Neural progenitor cell (in vitro differentiated cells): ENCODE measurements at places on chromosomes 2 and 18.

GRCh38 chr2:149629026-149629425, 41.5 kb upstream of the MMADHC start:
- no peak for DNase-seq

- peak; percentile 20 for DNase-seq
Observed at GRCh38 chr2:75023666-75024455, 65.4 kb downstream of the POLE4 start.

DNA sequence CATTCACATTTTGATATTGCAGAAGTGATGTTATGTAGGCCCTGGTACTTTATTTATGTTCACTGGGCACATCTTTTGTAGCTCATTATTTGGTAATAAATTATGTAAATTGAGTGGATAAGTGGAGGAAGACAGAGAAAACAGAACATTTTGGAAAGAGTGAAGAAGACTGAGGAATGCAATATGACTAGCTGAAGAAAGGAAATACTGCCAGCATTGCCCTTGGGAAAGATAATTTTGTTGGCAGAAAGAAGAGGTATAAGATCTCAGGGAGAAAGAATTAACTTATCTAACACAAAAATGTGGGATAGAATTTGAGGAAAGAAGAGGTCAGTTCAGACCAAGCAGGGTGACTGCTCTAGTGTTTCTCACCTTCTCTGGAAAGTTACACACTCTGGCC, 118.8 kb downstream of the TTC27 start:
- no peak for DNase-seq

DNA sequence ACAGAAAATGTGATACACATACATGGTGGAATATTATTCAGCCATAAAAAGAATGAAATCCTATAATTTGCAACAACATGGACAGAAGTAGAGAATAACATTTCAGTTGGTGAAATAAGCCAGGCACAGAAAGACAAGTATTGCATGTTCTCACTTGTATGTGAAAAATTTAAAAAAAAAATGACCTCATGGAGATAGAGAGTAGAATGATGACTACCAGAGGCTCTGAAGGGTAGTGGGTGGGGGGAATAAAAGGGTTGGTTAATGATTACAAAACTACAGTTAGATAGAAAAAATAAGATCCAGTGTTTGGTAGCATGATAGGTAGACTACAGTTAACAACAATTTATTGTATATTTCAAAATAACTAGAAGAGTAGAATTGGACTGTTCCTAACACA, 24.5 kb downstream of the PRKD3 start:
- DNase-seq = no peak

- DNase-seq = no peak
Observed at GRCh38 chr2:231373184-231373583, 22.3 kb upstream of the B3GNT7 start.

DNA sequence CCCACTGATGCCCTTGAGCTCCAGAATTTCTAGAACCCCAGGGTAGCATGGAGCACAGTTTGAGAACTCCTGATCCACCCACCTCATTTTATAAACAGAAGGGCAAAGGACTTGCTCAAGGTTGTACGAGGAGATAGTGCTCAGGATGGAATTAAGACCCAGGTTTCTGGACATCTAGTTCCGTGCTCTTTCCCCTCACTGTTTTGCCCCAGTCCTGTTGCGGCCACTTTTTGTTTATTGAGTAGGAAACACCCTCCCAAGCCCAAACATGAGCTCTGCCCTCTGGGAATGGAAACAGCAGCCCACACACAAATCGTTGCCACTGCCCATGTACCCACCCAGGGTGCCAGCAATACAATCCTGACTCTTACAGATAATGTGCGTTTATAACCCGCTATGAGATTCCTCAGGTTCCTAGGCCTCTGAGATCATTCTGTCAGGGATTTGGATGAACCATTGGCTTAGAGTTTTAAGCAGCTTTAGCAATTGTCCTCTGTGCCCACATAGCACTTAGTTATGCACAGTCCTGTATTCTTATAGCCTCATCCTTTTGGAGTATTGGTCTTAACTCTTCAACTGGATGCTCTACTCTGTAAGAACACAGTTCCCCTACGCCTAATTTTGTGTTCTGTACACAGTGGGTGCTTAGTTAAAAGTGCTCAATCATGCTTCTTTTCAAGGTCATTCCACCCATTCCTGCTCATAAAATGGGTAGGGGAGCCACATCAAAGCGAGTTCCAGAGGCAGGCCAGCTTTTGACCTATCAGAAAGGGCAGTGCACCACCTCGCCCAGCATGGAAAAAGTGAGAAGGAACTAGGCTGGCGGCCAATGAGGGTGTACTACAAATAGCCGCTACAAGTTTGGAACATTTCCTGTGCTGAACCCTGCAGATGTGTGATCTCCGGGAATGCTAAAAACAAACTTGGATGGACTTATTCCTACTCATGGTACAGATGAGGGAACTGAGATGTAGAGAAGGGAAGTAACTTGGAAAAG, 60.3 kb upstream of the IGFBP2 start:
- no peak for DNase-seq

DNA sequence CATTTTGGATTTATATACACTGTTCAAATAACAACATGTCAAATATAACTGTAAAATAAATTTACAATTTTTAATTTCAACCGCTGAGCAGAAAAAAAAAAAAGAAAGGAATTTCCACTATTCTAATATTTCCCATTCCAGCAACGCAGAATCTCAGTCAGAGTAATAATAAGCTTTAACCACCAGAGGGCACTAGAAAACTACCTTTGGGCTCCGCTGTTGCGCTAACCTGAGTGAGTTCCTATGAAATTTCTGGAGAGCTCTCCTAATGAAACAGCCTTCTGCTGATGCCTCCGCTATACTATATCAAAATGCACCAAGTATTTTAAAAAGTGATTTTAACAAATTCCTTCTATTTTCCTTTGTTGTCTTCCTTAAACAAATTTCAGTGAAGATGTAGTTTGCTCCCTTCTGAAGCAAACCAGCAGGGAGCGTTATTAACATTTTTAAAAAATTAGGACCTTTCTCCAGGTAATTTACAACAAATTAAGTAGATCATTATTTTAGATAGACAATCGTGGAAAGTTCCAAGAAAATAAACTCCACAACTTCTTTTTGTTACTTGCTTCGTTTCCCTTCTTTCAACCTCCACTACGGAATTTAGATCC, 23.0 kb downstream of the ERMN start:
- peak; percentile 82 for DNase-seq

DNA sequence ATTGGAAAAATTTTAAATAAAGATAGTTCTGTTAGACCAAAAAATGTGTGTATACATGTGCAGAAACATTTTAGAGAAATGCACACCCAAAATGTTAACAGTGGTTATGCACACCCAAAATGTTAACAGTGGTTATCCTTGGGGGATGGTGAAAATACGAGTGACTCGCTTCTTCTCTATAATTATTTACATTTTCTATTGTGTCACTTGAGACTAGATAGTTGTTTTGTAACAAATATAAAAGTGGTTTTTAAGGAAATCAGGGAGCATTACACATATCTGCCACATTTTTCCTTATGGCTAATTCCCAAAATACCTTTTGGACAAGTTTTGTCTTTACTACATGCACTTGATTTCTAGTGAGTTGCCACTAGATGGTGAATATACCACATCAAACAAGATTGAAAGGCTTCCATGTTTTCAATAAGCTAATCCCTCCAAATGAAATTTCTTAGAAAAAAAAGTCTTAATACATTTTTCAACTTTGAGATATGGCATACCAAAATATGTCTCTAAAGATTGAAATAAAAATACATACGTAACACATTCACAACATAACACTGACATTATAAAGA, 9.0 kb upstream of the HIBCH start:
- no peak for DNase-seq

- DNase-seq = no peak
Observed at GRCh38 chr2:146777181-146777580, 1067.6 kb upstream of the ACVR2A start.

DNA sequence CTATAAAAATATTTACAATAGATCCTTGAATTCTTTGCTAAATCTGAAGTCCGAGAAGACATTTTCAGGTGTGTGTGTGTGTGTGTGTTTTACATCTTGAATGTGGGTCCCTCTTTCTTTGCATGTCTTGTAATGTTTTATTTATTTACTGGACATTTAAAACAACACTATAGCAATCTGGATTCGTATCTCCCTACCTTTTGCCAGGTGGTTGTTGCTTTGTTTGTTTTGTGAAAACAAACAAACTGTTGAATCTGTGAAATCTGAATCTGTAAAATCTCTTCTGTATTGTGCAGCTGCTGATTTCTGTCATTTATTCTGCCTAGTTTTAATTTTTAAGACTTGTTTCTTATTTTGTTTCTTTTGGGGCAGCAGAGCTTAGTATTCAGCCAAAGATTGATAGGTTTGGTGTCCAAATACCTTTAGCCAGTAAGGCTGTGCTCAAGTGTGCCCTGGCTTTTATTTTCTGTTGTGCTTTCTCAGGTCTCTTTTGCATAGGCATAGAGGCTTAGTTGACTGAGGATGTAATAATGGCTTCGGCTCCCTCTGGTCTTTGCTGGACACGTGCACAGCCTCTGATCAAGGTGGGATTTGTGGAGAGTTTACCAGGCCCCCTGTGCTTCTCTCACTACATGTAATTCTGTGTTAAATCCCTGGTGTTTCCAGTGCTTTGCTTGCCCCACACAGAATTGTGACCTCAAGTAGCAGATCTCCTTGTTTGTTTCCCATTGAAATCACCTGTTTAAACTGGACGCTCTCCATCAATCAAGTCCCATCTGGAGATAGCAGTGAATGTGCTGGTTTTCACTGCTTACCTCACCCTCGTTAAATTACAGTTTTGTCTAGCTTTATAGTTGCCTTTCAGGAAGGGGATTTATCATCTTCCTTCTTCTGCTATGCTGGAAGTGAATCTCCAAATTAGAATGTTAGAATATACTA, 71.1 kb downstream of the BIRC6 start:
- peak; percentile 6 for DNase-seq

DNA sequence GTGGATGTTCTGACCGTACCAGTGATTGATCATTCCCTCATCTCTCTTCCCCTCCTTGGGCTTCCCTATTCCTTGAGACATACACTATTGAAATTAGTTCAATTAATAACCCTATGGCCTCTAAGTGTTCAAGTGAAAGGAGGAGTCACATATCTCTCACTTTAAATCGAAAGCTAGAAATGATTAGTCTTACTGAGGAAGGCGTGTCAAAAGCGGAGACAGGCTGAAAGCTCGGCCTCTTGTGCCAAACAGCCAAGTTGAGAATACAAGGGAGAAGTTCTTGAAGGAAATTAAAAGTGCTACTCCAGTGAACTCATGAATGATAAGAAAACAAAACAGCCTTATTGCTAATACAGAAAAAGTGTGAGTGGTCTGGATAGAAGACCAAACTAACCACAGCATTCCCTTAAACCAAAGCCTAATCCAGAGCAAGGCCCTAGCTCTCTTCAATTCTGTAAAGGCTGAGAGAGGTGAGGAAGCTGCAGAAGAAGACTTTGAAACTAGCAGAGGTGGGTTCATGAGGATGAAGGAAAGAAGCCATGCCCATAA, 144.4 kb upstream of the LYPD6 start:
- DNase-seq = no peak

DNA sequence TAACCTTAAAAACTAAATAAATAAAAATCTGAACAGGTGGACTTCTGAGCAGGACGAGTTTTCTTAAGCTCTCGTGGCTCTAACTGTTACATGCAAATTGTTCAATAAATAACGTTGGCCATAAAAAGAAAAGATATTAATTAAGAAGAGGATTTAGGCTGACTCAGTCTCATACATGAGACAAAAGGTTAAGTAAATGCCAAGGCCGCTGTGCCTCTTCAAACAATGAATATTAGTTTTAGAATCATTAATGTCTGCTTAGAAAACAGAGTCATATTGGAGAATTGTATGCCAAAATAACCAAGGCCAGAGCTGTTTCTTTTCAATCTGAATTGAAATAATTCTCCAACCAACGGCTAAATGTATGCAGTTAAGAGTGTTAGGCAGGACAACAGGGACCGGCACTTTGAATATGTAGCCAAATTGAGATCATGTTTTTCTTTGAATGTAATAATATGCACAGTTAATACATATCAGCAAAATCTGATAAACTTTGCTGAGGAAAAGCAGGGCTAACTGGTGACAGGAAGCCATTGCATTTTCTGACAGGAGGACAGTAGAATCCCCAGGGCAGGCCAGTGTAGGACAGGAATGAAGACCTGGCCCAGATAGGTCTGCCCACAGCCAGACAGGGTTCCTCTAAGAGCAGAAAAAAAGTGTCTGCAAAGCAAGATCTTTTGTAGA, 1041.4 kb upstream of the FANCL start:
- DNase-seq = no peak

GRCh38 chr2:157174321-157174720, 83.2 kb upstream of the GALNT5 start:
- DNase-seq = no peak

DNA sequence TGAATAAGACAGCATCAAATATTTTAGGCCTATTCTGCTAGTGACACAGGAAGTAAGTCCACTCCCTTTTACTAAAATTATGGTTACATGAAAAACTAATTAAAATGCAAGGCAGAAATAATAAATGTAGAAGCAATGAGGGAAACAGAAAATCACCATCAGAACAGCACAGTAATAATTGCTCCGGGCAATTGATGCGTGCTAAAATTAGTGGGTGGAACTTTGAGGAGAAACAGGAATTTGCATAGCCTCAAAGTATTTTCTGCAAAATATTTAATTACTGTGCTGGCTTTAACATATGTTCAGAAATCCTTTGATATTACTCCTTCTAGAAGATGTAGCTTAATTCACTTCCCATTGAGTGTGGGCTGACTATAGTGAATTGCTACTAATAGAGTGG, 654.3 kb upstream of the RAB6C start:
- no peak for DNase-seq

DNA sequence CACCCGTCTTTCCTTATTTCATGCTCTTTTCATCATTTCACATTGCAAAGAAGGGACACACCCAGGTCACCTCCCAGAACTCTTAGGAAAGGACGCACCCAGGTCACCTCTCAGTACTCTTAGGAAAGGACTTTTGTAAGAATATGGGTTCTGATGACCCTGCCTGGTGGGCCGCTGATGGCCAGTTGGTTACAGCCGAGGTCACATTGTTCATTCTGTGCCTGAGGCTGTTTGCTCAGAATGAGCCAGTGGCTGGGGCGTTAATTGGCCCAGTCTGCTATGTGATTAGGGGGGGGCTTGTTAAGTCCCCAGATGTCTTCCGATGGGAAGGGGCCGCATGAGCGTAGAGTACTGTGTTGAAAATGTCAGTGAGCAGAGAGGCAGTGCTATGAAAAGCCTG, 9.4 kb downstream of the MLPH start:
- no peak for DNase-seq

- no peak for DNase-seq
Observed at GRCh38 chr18:74734013-74734444, 136.4 kb downstream of the ZNF407 start.

DNA sequence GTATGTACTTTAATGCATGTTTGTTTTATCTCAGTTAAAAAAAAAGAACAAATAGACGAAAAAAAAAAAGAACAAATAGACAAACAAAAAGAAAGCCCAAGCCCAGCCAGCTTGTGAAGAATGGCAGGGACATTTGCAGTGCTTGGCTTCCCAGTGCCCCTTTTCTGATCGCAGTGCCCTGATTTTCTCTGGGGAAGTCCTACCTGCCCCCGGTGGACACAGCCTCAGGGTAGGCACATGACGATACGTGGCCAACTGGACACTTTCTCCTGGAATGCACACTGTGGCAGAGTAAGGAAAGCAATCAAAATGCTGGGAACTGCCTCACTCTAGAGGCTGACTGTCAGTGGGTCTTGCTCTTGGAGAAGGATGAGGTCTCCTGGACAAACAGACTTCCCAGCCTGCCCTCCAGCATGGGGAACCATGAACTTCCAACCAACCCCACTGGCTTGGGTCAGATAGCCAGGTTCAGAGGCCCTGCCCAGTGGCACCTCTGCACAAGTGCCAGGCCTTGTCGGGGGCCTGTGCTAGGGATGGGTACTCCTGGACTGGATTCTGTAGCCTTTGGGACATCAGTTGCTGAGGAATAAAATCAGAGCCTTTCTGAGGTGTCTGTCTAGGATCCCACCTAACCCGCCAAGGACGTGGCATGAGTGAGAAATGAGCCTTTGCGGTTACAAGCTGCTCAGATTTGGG, 76.7 kb downstream of the INHBB start:
- no peak for DNase-seq
